Activated T-cell treated with anti-CD3 and anti-CD28 coated beads, Interleukin-2, amount 50 U/mL, for 72 hours (primary cell): ENCODE measurements at places on chromosomes 4 and X. TPM values are rescaled to one million over a fixed set of nuclear protein-coding genes. Genes with fewer than 3 reads are reported as not detected.
A peak's percentile ranks its signal among the peaks of the same experiment; 100 is the strongest.

DNA sequence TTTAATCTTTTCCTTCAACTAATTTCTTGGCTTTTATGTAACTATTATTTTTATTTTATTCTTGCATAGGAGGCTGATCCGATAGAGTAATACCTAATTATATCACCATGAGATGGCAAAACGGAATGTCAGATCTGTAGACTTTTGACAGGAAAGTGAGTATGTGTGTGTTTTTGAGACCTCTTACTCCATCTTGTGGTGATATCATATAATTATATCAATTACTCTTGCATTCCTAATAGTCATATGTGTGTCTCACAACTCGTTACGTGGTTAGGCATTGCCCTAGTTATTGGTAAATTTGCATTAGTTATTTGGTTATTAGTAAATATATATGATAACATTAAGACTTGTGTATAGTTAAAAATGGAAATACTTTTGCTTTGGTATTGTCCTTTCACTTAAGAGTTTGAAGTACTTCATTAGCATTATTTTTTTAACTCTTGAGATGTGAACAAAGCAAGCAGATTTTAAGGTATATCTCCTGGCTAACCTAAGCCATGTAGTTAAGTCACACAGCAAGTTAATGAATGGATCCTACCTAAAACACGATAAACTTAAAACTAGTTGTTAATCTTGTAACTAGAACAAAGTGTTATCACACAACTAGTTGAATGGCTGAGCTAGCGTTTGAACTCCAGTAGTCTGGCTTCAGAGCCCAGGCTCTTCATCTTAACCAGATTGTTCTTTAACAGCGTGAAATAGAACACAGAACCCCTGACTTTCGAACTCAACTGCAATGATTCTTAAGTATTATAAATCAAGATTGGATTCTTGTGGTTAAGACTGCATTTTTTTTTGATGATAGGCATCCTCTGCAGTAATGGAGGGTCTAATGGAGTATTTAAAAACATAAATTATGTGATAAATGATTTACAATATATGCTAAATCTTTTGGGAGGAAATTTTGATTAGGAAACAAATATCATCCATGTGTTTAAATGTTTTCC, 67.1 kb downstream of the PGRMC2 start:
- no peak for DNase-seq

- DNase-seq = no peak
These were observed 33.4 kb downstream of the COX18 start for GRCh38 chr4:73036123-73036522.

GRCh38 chrX:40099055-40099958, 1.5 kb upstream of the BCOR start:
- DNase-seq = peak; percentile 67

- no peak for DNase-seq
These were observed 156.8 kb downstream of the TEX13A start for GRCh38 chrX:105063743-105064142.

GRCh38 chrX:101803451-101803850, 128.4 kb downstream of the ZMAT1 start:
- DNase-seq = no peak

- no peak for DNase-seq
These were observed 11.3 kb upstream of the SMARCA5 start for GRCh38 chr4:143502231-143502630.

DNA sequence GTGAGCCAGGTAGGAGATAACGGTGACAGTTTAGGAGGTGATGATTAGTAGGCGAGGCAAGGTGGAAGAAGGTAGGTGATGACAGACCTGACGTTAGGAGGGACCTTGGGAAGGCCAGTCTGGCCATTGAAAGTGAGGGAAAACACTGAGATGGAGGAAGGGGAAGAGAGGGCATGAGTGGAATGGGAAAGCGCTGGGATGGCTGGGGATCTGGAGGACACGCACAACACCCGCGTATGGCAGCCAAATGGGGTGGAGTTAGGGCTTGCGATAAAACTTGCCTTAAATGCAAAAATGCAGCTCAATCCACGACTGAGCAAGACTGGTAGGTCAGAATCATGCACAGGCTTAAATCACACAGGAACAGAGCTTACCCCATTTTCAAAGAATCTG, 605 bp upstream of the CDKL2 start:
- no peak for DNase-seq

- peak; percentile 23 for DNase-seq
These were observed 8.9 kb upstream of the GSX2 start for GRCh38 chr4:54090804-54091623.

DNA sequence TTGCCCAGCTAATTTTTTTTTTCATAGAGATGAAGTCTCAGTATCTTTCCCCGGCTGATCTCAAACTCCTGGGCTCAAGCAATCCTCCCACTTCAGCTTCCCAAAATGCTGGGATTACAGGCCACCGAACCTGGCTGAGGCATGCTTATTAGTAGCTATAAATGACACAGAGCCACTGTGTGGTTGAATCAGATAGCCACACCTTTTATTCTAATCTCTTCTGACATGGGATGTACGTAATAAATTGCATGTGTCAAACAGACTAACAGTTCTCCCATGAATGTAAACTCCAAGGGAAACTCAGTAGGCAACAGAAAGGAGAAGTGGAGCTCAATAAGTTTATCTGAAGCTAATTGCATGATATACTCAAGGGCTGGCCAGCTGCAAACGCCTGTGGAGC, 139.8 kb upstream of the VCX3A start:
- DNase-seq = no peak

DNA sequence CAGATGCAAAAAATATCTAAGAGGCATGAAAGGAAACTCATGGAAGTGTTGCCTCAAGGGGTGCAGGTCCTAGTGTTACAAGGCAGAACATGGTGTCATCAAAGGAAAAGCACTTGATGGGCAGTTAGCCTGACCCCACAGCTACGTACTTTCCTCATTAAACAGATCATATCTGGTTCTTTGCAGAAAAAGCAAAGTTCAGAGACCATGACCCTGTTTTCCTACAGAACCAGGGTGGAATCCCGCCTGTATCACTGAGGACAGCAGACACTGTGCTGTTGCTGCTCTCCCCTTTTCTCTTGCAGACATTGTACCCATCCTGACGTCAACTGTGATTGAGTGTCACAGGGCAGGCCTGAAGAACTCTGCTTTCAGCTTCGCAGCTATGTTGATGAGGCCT, 91.7 kb downstream of the RFC1 start:
- DNase-seq = no peak

DNA sequence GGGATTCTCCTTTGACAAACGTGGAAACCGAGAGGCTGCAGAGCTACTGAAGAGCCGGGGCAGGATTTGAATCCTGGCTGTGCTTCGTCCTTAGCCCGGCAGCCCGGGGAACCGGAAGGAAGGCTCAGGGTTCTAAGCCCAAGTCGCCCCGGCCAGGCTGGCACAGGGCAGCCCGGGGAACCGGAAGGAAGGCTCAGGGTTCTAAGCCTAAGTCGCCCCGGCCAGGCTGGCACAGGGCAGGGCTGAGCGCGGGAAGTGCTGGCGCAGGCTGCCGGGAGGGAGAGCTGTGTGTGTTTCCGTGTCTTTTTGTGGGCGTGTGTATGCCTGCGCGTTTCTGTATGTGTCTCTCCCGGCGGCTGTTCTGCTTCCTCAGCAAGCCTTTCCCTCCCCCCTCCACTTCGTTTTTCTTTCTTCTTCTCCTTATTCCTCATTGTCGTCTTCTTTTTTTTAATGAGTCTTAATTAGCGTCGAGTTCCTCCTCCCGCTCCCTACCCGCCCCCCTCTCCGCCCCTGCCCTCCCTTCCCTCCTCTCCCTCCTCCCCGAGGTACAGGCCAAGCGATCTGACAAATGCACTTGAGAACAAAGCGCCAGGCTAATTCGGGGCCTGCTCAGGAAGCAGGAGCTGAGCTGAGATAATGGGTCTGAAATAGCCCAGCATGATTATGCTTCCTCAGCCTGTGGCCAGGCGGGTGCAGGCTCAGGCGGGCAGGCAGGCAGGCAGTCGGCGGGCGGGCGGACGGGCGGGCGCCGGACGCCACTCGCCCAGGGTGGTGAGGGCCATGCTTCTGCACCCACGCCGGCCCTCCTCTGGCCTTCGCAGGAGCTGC, 65.9 kb downstream of the EFNB1 start:
- peak; percentile 7 for DNase-seq

- DNase-seq = no peak
These were observed 204.8 kb downstream of the LDB2 start for GRCh38 chr4:16693641-16694040.

- DNase-seq = no peak
These were observed 24.5 kb downstream of the SLC25A43 start for GRCh38 chrX:119423631-119424030.

DNA sequence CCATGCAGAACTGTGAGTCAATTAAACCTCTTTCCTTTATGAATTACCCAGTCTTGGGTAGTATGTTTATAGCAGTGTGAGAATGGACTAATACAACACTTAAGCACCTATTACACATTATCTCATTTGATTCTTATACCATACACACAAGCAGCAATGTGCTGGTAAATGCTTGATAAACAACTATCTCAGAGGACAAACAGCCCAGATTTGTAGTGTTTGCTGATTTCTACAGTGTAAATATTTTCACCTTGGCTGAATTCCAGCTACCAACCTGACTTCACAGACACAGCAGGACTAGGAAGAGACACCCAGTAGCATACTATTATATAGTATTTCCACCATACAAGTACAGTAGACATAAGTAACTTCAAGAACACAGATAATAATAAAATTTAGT, 406.5 kb upstream of the CNKSR2 start:
- no peak for DNase-seq

- peak; percentile 79 for DNase-seq
These were observed 28.6 kb downstream of the HADH start for GRCh38 chr4:108018040-108018883.

GRCh38 chr4:2150076-2150475, 90.9 kb downstream of the NAT8L start:
- no peak for DNase-seq

DNA sequence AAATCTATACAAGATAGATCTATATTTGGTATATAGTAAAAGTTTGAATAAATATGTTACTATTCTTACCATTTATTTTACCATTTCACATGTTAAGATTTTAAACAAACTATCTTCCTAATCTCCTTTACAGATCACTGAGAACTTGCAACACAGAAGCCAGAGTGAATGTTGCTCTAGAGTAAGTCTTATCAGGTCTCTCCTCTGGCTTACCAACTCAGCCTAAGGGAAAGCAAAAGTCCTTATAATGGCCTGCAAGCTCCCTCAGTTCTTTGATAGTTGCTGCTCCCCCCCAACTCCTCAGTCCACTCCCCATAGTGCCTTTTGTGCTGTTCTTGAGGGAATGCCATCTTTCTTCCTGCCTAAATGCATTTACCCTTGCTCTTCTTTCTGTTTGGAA, 25.7 kb upstream of the SLC7A11 start:
- DNase-seq = no peak

DNA sequence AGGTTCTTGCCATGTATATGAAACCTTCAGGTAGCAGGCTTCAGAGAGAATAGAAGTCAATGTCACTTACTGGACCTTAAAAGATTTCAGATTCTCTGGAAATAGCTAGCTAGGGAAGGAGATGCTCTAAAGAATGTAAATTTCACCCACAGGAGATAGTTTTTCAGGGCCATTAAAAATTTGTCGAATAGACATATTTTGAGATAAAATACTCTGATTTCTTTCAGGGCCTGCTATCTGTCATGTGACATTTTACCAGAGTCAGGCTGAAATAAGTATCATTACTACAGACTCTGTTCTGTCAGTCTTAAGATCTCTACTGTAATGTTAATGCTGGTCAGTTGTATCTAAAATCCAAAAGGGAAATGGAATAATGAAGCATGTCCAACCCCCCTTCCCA, 15.7 kb upstream of the IL15 start:
- no peak for DNase-seq

GRCh38 chrX:10197279-10198210, 40.8 kb downstream of the CLCN4 start:
- no peak for DNase-seq

- DNase-seq = no peak
These were observed 223.4 kb downstream of the VEGFC start for GRCh38 chr4:176569301-176569700.

The PDGFC gene
- not detected for total RNA-seq

The BMPR1B gene
- not detected for total RNA-seq

The TSPAN7 gene
- total RNA-seq = 0.62 TPM

The UGT2A1 gene
- not detected for total RNA-seq

The SLC7A11 gene
- total RNA-seq = 15.4 TPM

The PRR32 gene
- total RNA-seq = not detected

The XK gene
- not detected for total RNA-seq

The TBC1D8B gene
- total RNA-seq = 0.50 TPM

The TBX22 gene
- total RNA-seq = not detected

The GLOD5 gene
- total RNA-seq = not detected

The TMSB15A gene
- 0.62 TPM for total RNA-seq
